Stimulated activated CD4-positive, alpha-beta T cell treated with anti-CD3 and anti-CD28 coated beads, Interleukin-15, amount 100 ng/mL, for 1 hour (primary cell): ENCODE measurements at places on chromosomes 5 and 9.

GRCh38 chr9:99167694-99168093 lies 54.0 kb downstream of the ALG2 start:
- no peak for DNase-seq

DNA sequence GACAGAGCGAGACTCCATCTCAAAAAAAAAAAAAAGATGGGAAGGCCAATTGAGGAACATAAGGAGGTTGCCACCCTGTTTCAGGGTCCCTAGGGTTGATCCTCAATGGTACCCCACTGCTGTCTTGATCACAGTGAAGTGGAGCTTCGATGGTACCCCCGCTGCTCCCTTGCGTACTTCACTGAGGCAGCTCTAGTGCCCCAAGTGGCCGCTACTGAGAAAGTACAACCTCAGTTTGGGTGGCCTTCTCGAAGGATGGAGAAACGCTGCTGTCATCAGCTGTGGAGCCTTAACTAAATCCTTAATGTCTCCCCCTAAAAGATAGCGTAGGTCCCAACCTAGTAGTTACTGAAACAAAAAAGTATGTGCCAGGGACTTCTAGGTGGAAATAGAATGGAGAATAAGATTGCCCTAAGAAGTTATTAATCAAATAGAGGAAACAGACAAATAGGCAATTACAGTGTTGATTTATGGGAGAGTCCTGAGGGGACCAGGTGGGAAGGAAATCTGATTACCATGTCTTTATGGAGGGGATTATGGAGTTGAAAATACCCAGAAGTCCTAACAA lies 6.3 kb downstream of the TESK1 start:
- no peak for DNase-seq

DNA sequence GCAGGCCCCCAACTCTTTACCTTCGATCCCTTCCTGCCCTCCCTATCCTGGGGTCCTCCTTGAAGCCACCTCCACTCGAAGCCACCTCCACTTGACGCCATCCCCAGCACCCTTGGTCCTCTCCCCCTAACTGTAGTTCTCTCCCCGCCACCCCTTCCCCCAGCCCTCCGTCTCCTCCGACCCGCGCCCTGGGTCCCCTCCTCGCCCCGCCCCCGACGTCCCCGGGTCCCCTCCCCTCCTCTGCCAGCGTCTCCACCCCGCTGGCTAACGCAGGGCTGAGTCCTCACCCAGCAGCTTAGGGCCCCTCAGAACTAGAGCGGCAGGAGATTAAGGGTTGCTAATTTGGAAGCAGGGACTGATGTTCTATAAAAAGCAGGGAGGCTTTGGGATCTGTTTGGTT lies 30.6 kb upstream of the ANKRD33B start:
- no peak for DNase-seq

DNA sequence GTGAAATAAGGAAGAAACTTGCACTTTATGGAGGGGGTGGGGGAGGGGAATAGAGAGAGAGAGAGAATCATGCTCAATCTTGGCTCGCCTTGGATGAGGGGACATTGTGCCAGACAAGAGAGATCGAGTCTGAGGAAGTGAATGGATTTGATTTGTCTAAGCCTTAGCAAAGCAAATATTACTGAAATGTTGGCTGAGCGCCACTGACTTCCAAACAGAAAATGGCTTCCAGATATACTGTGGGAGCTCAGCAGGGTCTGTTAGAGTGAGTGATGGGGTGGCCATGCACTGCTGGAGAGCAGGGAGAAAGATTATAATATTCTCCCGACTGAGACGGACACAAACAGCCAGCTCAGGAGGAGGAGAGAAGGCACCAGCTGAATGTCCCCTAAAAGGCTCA lies 34.5 kb downstream of the BRINP1 start:
- no peak for DNase-seq
